Right lobe of liver (tissue), 6 donors: ENCODE measurements at places on chromosomes 2 and 18. TPM values are rescaled to one million over a fixed set of nuclear protein-coding genes. Genes with fewer than 3 reads are reported as not detected.

DNA sequence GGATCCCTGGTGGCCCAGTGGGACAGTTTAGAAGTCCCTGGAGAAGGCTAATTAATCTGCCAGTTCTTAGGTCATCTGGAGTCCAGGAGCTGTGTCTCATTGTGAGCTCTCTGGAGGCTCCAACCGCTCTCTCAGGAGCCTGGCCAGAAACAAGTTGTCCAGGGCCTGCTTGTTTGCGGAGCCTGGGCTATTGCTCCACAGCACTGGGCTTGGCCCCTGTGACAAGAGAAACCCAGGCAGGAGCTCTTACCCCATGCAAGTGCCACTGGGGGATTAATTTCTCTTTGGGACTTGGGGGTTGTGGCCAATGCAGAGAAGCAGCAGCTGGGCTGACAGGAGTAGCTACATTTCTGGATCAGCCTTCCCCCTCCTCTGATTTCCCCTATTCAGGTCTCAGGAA, 24.5 kb upstream of the TNP1 start:
- H3K36me3 ChIP-seq: no peaks in the 10 kb centered on the region
- H3K27me3 ChIP-seq: no peaks in the 10 kb centered on the region

- no peak overlapping the region for H3K27ac ChIP-seq
- H3K4me1 ChIP-seq: no peaks in the 10 kb centered on the region
- no peaks in the 10 kb centered on the region for H3K27me3 ChIP-seq
- no peak overlapping the region for H3K4me3 ChIP-seq
Measured at GRCh38 chr2:158914066-158914465, 54.4 kb upstream of the TANC1 start.

DNA sequence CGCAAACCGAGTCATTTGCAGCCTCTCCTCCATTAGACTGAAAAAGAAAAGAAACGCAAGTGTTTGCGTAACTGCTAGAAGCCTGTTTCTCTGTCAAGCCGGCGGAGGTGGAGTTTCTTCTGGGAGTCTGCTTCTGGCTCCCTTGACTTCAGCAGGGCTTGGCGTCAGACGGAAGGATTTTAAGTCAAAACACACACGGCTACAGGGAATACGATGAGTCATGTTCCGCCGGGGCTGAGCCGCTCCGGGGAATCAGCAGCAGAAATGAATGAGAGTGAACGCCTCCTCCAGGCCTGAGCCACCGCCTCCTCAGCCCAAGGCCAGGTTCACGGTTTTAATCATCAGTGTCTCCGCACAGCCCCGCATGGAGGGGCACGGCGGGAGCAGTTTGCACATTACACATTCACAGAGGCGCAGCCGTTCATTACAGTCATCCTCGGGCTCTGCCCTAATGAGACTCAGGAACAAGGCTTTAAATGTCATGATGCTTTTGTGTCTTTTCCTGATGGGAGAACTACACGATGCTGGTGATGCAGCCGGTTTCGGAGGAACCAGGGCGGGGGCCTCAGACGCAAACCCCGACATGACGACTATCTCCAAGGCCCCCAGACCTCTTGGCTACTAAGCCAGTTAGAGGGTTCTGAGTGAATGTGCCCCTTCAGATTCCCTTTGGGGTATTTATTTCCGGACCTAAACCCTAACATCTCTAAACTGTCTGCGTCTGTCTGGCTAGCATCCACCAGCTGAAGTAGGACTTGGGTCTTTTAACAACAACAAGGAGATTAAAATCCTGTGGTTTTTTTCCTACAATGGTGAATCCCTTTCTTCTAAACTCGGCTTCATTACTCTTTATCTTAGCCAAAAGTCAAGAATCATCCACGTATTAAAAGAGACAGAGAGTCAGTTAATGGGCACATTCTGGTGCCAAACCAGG, 11.1 kb upstream of the SCG2 start:
- H3K27me3 ChIP-seq: no peaks in the 10 kb centered on the region
- H3K4me3 ChIP-seq: no peak overlapping the region
- no peak overlapping the region for H3K27ac ChIP-seq
- no peak for DNase-seq
- H3K36me3 ChIP-seq: no peaks in the 10 kb centered on the region
- no peaks in the 10 kb centered on the region for H3K4me1 ChIP-seq

- no peaks in the 10 kb centered on the region for H3K4me1 ChIP-seq
- no peaks in the 10 kb centered on the region for H3K36me3 ChIP-seq
- H3K27ac ChIP-seq: no peak overlapping the region
- no peak for DNase-seq
- no peaks in the 10 kb centered on the region for H3K27me3 ChIP-seq
Measured at GRCh38 chr2:215793747-215794595, 219.4 kb downstream of the MREG start.

DNA sequence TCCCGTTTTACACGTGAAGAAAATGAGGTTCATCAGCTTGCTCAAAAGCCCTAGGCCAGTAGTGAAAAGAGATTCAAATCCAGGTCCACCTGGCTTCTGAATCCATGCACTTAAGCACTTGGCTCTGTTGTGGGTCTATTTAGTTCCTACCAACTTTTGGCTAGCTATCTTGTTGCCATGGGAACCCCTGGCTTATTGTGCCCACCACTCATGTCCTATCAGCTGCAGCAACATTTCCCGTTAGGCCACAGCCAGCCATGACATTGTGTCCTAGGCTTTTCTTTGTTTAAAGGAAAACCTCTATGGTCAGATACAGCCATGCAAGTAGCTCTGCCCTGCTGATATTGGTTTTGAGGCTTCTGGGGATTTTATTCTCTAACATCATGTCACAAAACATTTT, 49.8 kb downstream of the PLEK start:
- H3K4me3 ChIP-seq: no peak overlapping the region
- no peaks in the 10 kb centered on the region for H3K4me1 ChIP-seq
- H3K27ac ChIP-seq: no peak overlapping the region
- DNase-seq: no peak

DNA sequence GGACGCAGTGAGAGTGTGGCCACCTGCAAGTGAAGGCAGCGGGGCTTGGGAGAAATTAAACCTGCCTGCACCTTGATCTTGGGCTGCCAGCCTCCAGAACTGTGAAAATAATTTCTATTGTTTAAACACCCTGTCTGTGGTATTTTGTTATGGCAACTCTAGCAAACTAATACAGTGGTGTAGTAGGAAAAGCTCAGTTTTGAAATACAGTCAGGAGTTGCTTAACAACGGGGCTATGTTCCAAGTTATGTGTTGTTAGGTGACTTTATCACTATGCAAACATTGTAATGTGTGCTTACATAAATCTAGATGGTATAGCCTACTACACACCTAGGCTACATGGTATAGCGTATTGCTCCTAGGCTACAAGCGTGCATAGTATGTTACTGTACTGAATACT, 93.4 kb upstream of the FN1 start:
- no peak overlapping the region for H3K27ac ChIP-seq
- H3K27me3 ChIP-seq: no peaks in the 10 kb centered on the region
- H3K4me1 ChIP-seq: no peaks in the 10 kb centered on the region

DNA sequence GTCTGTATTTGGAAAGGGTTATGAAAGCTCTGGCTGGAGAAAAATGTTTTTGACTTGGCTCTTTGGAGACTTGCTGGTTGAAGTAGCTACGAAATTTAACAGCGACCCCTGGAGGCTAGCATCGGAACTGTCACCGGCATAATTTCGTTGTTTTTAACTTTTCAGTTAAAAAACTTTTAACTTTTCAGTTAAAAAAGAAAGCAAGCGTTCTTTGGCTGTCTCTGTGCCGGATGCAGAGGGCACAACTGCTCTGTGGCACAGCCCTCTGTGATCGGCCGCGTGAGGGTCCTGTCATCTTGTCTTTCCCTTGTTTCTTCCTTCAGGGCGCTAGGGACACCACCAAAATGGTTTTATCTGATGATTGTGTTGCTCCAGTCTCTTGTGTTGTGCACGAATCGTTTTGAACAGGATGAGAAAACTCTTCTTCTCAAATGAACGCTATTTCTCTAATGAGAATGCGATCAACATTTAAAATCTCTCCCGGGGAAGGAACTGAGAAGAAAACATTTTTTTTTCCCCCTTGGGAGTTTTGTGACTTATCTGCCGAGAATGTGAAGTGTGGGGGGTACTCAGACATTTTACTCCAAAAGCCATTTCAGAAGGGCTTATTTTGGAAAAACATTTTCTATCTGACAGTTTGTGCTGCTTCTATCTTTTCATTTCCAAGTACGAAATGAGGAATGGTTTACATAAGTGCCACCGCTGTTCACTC, 57.1 kb downstream of the ADCYAP1 start:
- no peak overlapping the region for H3K4me3 ChIP-seq
- H3K27me3 ChIP-seq: no peaks in the 10 kb centered on the region
- H3K36me3 ChIP-seq: no peaks in the 10 kb centered on the region
- DNase-seq: no peak
- no peak overlapping the region for H3K27ac ChIP-seq

GRCh38 chr18:3283253-3283863, 21.4 kb downstream of the MYL12B start:
- H3K4me3 ChIP-seq: no peak overlapping the region
- H3K36me3 ChIP-seq: no peaks in the 10 kb centered on the region
- H3K27ac ChIP-seq: no peak overlapping the region
- no peaks in the 10 kb centered on the region for H3K4me1 ChIP-seq
- no peak for DNase-seq
- H3K27me3 ChIP-seq: no peaks in the 10 kb centered on the region

GRCh38 chr2:241859436-241860183, 916 bp upstream of the PDCD1 start:
- H3K4me3 ChIP-seq: no peak overlapping the region
- no peaks in the 10 kb centered on the region for H3K36me3 ChIP-seq
- DNase-seq: no peak

GRCh38 chr2:192267484-192267883, 72.8 kb upstream of the TMEFF2 start:
- H3K27me3 ChIP-seq: no peaks in the 10 kb centered on the region
- H3K27ac ChIP-seq: no peak overlapping the region
- no peak for DNase-seq

DNA sequence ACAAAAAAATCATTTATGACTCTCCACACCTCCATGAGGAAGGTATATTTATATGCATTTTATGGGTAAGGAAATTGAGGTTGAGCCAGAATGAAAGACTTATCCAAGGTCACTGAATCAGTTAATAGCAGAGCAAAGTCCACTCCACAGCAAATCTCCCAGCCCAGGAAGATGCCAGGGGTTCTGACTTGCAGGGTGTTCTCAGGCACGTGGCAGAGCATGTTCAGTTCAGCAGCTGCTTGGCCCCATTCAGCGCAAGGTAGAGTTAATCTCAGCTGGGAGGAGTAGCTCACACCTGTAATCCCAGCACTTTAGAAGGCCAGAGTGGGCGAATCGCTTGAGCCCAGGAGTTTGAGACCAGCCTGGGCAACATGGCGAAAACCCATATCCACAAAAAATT, 17.8 kb upstream of the DGKD start:
- no peaks in the 10 kb centered on the region for H3K27me3 ChIP-seq
- no peak overlapping the region for H3K27ac ChIP-seq
- no peak for DNase-seq
- no peak overlapping the region for H3K4me3 ChIP-seq
- no peaks in the 10 kb centered on the region for H3K36me3 ChIP-seq

The POTEJ gene
- total RNA-seq: not detected

The RAB17 gene
- 75.1 TPM for total RNA-seq

The AFTPH gene
- 19.5 TPM for total RNA-seq

The SAG gene
- not detected for total RNA-seq

The LRRC30 gene
- not detected for total RNA-seq

The SH3BP4 gene
- 29.9 TPM for total RNA-seq

The PNPT1 gene
- total RNA-seq: 13.3 TPM

The ERLEC1 gene
- total RNA-seq: 22.5 TPM
